AG04450 (cell line): ENCODE measurements at places on chromosomes 7 and 10.

DNA sequence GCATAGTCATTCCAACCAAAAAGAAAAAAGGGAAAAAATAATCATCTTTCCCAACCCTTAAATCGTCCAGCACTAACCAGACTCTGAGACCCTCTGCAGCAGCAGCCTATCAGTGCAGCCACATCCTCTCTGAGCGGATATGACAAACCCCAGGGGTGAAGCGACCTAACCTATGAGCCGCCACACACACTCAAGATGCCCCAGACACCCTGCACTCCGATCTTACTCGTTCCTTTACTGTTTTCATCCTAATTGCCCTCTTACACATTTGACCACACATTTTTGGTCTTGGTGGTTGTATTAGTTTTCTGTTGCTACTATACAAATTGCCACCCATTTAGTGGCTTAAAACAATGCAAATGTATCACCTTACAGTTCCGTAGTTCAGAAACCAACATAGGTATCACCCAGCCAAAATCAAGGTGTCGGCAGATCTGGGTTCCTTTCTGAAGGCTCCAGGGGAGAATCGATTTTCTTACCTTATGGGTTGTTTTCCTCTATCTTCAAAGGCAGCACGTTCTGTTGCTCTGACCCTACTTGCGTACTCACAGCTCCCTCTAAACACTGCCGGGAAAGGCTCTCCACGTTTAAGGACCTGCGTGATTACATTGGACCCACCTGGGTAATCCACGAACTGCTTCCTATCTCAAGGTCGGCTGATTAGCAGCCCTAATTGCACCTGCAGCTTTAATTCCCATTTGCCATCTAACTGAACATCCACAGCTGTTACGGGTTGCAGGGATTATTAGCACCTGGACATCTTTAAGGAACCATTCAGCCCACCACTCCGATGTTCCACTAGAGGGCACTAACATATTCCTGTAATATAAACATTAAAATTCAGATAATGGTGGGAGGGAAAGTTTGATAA, 37.3 kb upstream of the PRSS1 start:
- DNase-seq: no peak

- DNase-seq: no peak
Observed at GRCh38 chr10:600234-600633, 89.2 kb downstream of the DIP2C start.

GRCh38 chr10:70693619-70694335, 21.5 kb downstream of the ADAMTS14 start:
- DNase-seq: peak; percentile 55

GRCh38 chr7:13466874-13467547, 522.5 kb downstream of the ETV1 start:
- DNase-seq: no peak

DNA sequence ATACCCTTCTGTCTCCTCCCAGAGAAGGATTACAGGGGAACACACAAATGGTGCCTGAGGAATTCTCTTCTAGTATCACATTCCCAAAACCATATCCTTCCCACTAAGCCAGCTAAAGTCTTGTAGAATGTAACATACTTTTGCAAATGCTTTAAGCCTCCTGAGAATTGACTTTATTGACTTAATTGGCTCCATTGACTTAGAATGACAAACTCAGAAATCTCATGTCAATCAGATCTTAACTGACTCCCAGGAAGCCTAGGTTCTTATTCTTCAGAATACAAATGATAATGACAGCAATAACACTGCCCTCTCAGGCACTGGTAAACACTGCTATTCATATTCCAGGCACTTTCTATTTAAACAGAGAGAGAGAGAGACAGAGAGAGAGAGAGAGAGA, 356.9 kb upstream of the PRKCQ start:
- DNase-seq: no peak

GRCh38 chr10:78541481-78542140, 507.9 kb downstream of the RPS24 start:
- DNase-seq: no peak

- no peak for DNase-seq
Observed at GRCh38 chr10:28172223-28172610, 130.6 kb downstream of the MPP7 start.

GRCh38 chr7:143467724-143468123, 9.9 kb upstream of the TAS2R41 start:
- DNase-seq: no peak

DNA sequence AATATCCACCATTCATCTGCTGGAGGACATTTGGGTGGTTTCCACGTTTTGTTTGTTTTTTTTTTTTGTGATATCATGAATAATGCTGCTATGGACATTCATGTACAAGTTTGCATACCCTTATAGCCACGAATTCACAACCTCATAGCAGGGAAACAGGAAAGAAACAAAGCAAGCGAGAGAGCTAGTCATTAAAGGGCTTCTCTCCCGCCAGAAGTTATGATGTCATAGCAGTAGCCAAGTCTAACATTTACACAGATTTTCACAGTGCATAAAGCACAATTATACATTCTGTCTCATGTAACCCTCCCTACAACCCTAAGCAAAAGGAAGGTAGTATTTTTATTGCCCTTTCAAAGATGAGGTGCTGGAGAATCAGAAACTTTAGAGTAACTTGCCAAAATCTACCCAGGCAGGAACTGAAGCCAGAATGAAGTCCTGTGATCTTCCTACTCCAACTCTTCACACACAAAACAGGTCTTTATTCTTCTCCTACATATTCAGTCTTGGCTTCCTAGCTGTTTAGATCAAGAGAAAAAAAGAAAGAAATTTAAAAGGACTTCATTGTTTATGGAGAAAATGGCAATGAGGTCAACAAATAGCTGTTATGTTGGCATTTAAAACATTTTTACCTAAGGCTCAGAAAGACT, 33.9 kb upstream of the GPAM start:
- no peak for DNase-seq

- DNase-seq: no peak
Observed at GRCh38 chr7:50669890-50670289, 104.7 kb upstream of the DDC start.

DNA sequence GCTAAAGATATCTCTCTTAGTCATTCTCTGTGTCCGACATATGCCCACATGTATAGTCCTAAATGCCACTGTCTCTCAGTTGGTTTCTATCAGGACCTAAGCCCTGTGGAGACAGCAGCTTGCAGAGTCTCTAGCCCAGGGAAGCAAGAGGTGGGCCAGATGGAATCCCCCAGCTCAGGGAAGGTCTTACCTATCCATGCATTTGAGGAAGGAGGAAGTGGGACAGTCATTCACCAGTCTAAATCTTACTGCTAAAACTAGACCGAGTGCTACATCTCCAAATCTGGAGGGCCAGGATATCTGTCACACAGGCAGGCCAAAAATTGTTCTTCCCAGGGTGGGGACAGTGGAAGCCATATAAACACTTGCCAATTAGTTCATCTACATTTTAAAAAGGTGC, 26.4 kb upstream of the HERPUD2 start:
- no peak for DNase-seq

GRCh38 chr7:36366718-36367560, 22.7 kb upstream of the ANLN start:
- DNase-seq: peak; percentile 27

DNA sequence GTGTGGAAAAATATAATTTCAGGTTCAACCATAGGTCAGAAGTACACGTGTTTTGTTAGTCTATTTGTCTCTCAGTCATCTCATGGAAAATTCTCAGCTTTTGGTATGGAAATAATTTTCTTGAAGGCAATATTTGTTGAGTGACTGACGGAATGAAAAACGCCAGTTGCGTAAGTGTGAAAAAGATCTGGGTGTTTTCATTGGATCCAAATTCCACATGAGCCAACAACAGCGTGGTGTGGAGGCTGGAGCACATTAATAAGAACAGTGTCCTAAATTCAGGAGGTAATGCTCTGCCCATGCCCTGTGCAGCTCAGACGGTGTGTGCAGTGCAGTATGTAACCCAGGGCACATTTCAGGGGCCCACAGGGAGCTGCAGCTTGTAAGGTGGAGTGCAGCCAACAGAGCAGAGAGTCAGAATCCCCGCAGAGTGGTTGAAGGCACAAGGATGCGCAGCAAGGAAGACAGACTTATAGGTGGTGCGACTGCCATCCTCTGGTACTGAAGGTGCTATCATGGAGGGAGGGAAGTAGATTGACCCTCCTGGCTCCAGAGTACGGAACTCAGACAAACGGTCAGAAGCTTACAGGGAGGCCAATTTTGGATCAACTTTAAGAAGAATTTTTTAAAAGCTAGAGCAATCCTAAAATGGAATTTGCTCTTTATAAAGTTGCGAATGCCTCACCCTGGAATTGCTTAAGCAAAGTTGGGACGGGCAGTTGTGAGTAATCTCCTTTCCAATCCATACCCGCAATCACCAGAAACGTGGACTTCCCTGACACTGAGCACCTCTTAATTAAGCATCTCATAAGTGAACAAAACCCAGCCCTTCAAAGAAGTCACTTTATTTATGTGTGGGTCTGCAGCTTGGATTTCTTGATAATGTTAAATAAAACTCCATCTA, 38.0 kb downstream of the EGFR start:
- no peak for DNase-seq

- no peak for DNase-seq
Observed at GRCh38 chr7:96310110-96310509, 11.8 kb downstream of the SLC25A13 start.

DNA sequence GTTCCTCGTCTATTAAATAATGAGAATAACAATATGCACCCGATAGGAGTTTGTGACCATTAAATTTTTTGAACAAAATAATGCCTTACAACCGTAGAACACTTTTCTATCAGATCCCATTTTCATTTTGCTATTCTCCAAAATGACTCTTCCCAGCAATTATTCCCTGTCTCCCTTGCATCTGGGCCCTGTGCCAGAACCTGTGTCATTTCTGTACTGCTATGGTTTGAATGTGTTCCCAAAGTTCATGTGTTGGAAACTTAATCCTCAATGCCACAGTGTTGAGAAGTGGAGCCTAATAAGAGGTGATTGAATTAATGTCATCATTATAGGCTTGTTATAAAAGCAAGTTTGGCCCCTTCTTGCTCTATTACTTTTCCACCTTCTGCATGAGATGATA, 33.2 kb upstream of the SMNDC1 start:
- no peak for DNase-seq

GRCh38 chr7:134452991-134453473, 5.9 kb downstream of the AKR1B1 start:
- no peak for DNase-seq

GRCh38 chr10:13624630-13625029, 37.9 kb downstream of the PRPF18 start:
- no peak for DNase-seq

DNA sequence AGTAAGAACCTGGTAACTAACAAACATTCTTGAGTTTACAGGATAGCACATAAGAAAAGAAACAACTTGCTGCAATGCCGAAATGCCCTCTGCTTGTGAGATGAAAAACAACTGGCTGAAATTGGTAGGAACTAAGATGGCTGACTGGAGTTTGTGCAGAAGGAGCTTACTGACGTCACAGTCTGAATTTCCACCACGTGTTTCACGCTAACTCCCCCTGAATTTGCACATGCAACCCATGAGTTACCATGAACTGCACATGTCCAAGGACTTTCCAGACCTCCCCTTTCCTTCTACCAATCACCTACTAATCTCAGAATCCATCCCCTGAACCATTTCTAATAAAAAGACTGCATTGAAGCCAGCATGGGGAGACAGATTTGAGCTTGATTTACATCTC, 86.3 kb upstream of the KCND2 start:
- DNase-seq: no peak

DNA sequence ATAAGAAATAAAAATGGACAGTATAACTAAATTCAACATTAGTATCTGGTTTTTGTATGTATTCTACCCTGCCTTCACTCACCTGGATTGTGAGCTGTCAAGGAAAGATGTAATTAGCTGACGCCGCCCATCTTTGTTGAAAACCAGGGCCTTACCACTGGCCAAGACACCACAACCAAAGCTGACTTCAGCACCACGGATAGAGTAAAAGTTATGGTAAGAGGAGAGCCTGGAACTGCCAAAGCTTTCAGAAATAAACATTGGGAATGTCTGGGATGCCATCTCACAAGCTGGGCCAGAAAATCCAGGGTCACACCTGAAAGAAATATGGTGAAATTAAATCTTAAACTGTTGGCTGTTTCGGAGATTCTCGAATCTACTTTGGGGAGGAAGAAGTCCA, 190.1 kb upstream of the SLC26A5 start:
- no peak for DNase-seq

DNA sequence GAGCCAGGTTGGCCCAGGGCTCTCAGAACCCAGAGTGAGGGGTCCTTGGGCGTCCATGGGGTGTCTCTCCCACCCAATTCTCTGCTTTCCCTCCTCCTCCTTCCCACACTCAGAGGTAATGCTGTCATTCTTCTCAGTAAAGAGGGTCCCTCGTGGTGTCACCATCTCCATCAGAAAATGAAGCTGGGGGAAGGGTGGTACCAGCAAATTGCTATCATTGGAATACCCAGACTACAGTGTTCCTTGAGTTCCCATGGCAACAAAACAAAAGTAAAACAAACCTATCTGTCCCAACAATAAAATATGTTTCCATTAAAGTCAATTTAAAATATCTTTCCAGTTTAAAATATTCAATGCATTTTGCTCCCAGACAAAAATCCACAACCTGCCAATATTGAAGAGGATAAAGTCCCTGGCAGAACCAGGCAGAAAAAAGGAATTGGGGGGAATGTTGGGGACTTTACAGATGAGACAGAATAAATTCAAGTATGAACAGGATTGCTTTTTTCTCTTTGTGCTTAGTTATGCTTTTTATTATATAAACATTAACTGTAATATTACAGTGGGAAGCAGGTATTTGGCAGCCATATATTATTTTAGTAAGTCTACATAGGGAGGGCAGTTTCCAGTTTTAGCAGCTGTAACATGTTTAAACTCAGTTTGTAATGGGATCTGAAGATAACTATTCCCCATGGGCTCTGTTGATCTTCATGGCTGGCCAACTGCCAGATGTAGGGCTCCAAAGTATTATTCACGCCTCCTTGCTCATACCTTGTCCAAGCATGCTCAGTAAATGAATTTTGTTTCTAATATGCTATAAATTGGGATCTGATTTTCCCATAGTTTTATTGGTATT, 182.1 kb downstream of the ARID5B start:
- DNase-seq: peak; percentile 66

DNA sequence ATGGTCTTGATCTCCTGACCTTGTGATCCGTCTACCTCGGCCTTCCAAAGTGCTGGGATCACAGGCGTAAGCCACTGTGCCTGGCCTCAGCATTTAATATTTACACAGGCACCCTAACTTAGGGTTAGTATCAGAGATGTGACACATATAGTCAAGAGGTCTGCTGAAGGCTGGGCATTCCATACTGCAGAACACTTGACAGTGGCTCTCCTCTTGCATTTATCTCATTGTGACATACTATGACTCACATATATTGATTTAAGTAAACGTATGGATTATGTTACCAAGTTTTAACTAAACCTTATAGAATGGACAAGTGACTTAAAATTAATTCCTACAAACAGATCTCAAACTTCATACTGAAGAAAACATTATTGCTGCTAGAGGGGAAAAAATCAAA, 36.6 kb downstream of the BRAF start:
- no peak for DNase-seq
